Activated CD4-positive, alpha-beta T cell treated with anti-CD3 and anti-CD28 coated beads, Interleukin-2, amount 50 U/mL, for 4 hours (primary cell): ENCODE measurements at places on chromosomes 4 and X.

DNA sequence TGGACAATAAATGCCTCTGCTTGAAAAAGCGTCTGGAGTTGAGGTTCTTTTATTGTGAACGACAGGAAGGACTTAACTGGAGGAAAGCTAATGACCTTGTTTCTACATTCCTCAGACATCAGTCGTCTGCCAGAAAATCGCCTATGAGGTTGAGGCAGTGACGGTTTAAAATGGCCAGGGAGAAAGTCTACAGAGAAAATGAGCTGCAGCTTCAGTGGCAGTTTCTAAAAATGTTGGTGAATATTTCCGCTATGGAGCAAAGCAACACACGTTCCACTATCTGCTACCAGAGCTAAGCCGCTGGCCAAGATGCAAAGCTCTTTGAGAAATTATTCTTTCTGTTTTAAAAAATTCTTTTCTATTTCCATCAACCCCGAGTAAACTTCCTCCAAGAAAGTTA is 116.9 kb upstream of the GALNT7 start:
- DNase-seq = no peak

GRCh38 chr4:76866641-76867040 is 31.3 kb downstream of the SOWAHB start:
- no peak for DNase-seq

GRCh38 chrX:15410430-15410829 is 26.2 kb upstream of the VEGFD start:
- no peak for DNase-seq

DNA sequence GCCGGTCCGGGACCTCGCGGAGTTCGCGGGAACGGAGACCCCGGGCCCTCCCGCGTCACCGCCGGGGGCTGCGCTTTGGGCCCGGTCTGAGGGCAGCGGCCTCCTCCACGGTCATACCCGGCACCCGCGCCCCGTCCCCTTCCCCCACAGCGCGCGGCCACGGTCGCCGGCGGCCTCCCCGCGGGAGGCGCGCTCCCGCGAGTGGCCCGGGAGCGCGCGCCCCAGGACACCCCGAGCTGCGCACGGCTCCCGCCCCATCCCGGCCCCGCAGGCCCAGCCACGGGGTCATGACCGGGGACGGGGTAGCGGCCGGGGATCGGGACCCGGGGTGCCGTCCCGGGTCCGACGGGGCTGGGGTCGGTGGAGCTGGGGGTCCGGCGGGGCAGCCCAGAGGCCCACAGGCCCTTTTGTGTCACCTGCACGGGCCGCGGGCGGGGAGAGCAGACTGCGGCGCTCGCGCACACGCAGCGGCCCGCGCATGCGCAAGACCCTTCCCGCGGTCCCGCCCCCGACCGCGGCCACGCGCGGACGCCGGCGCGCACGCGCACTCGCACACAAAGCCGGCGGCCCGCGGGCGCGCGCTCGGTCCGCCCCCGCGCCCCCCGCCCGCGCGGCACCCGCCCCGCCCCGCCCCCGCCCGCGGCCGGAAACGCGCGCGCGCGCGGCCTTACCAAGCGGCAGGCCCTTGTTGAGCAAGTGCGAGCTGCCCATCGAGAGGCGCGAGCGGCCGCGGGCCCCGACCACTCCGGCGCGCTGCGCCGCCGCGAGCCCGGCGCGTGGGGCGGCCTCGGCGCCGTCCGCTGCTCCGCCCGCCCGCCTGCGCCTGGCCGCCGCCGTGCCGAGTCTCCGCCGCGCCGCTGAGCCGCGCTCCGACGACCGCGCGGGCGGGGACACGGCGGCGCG is at the start of gene CTBP1:
Gene CTBP1, minus strand, starts transcription at position 886 of the 903 bp plus-strand sequence. CDS start 7,799 bp downstream, outside the sequence.
- DNase-seq = peak; percentile 64

DNA sequence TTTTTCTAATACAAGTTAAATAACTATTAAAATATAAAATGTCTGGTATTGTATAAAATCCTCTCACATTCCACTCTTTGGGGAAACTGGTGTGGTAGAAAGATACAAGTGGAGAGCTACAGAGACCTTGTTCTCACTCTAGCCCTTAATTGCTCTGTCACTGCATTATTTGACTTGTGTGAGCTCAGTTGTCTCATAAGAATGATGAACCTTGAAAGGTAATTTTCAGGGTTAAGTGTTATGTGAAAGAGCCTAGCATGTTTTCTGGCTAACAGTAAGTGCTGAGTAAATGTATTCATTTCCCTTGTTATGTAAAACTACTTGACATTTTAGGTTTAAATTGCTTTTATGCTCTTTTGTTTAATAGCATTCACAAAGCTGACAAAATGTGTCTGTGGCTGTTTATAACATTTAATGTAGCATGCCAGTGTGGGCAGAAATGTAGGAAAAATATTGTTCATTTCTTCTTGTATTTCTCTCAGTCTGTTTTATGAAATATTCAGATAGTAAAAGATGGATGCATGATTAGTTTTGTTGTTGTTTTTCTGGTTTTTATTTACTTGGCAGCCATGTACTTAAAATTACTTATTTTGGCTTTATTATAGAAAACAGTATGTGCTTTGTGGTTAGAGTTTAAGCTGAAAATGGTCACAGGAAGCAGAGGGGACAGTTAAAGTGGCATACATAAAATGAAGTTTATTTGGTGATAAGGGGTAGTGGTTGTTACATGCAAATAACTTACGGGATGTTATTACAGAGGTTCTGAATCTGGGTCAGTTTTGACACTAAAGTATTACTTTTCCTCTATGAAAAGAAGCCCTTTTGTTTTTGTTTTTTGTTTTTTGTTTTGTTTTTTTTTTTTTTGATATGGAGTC is 29.2 kb downstream of the SLAIN2 start:
- DNase-seq = no peak

- no peak for DNase-seq
These were observed 134.7 kb downstream of the PALLD start for GRCh38 chr4:168631241-168632162.

DNA sequence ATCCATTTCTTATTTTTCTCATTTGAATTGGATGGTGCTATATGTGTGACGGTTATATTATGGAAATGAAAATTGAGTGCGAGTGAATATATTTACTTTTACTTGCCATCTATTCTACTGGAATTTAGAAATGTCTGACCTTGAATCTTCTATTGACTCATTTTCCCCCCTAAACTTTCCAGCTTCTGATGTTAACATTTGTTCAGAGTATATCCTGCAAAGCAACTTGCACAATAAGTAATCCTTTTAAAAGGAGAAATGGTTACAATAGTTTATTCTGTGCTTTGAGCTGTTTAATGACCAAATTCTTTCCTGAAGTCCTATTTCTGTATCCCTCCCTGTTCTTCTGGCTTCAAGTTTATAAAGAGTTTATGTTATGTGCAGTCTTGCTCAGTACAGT is 116.7 kb downstream of the ARHGAP10 start:
- no peak for DNase-seq

DNA sequence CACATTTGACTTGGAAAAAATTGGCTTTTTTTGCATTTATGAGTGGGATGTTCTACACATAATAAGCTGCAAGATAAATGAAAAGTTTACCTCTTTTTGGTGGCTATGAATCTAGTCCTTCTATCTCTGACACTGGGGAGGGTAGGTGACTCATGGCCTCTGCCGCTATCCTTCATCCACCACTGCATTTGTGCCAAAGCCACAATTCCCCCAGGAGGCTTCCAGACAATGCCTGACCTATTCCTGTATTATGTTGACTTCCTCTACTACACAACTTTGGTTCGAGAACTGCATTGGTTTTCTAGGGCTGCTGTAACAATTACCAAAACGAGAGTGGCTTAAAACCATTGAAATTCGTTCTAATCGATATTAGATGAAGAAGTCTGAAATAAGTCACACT is 245.6 kb downstream of the TRAM1L1 start:
- DNase-seq = no peak

DNA sequence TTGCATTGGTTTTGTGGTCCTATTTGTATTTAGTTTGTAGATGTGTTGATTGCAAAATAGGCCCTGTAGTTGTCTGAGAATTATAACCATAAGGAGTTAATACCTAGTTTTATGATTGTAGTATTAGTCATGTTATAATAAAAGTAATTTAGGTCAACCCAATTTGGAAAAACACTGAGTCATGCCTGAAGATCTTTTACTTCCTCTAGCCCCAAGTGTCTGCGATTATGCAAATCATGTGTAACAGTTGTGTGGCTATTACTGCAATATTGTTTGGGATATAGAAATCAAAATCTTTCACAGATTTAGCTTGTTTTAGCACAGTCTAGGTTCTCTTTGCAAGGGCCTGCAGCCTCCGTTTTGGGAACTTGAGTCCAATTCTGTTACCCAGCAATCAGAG is 12.6 kb downstream of the SRD5A3 start:
- no peak for DNase-seq

- DNase-seq = no peak
These were observed 206.1 kb downstream of the LHFPL1 start for GRCh38 chrX:112473654-112474053.

DNA sequence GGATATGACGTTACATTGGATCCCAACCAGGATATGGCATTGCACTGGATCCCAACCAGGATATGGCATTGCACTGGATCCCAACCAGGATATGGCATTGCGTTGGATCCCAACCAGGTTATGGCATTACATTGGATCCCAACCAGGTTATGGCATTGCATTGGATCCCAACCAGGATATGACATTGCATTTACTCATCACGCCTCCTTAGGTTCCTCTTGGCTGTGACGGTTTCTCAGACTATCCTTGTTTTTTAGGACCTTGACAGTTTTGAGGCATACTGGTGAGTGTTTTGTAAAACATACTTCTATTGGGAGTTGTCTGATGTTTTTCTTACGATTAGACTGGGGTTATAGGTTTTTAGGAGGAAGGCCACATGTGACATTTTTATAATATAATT is 5.4 kb upstream of the ACSL1 start:
- no peak for DNase-seq

GRCh38 chrX:133171962-133172708 is 46.0 kb downstream of the TFDP3 start:
- DNase-seq = no peak

GRCh38 chr4:38930204-38930603 is 62.6 kb downstream of the FAM114A1 start:
- no peak for DNase-seq

DNA sequence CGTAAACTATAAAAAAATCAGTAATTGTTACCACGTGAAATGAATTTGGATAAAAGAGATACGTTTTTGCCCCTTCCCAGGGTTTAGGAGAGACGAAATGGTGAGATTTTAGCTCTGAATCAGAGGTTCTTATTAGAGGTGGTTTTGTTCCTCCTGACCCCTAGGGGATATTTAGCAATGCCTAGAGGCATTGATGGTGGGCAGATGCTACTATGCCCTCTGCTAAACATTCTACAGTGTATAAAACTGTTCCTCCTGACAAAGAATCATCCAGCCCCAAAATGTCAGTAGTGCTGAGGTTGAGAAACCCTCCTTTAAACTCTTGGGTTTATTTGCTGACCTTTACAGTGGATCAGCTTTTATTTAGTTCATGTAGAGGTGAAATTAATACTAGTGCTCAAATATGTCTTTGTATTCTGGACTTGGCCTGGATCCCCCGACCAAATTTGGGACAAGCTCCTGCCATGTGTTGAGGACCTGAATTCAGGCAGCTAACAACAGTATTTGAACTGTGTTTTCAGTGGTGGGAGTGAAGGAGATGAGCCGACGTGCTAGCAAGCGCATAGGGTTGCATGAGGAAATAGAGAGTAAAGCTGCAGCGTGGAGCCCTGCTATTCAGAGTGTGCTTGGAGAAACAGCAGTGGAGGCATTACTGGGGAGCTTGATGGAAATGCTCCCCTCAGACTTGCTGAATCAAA is 126.1 kb downstream of the PTTG2 start:
- no peak for DNase-seq

DNA sequence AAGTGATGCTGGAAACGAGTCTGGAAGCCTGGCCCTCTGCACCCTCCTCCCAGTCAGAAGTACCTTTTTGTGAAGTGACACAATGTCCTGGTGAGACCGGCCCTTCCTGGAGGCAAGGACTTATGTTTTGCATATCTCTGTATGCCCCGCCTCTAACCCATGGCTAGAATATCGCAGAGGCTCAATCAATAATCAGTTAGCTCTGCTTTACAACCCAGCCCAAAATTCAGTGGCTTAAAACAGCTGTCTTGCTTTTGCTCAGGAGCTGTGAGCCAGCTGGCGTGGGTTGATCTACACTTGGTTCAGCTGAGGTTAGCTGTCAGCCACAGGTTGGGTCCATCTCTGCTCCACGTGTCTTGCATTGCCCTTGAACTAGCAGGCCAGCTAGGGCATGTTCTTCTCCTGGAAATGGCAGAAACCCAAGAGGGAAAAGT is 98.8 kb upstream of the METTL14 start:
- no peak for DNase-seq

DNA sequence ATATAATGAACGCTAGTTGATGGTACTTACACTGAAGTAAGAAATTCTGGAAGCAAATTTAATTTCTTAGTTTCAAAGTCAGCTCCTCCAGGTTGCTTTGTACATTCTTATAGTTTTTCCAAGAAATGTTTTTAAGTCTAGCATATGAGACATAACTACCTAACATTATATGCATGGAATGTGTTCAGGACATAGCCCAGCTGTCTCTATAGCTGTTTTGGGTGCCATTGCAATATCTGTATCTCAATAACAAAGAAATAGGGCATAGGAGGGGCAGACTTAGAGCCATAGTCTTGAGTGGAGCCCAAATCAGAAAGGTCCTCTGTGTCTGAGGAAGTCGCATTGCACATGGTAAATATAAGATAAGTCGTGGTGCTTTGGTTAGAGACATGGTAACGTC is 143.4 kb downstream of the CBR4 start:
- DNase-seq = no peak

DNA sequence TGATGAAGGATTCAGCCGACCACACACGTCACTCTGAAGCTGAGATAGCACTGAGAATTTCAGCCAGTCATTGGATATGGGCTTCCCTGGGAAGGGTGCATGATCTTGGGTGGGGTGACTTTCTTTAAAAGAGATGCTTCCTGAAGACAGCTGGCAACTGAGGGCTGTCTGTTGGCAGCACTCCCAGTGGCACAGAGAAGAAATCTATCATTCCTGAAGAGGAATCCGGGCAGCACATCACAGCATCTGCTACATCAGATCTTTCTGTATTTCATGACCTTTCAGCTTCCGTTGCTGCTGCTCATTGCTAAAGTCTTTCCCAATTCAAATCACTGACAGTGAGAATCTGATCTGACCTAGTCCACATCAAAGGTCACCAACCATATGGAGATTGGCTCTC is 193.8 kb upstream of the RBPJ start:
- DNase-seq = no peak

- no peak for DNase-seq
These were observed 209.2 kb upstream of the FAT4 start for GRCh38 chr4:125105561-125105960.

DNA sequence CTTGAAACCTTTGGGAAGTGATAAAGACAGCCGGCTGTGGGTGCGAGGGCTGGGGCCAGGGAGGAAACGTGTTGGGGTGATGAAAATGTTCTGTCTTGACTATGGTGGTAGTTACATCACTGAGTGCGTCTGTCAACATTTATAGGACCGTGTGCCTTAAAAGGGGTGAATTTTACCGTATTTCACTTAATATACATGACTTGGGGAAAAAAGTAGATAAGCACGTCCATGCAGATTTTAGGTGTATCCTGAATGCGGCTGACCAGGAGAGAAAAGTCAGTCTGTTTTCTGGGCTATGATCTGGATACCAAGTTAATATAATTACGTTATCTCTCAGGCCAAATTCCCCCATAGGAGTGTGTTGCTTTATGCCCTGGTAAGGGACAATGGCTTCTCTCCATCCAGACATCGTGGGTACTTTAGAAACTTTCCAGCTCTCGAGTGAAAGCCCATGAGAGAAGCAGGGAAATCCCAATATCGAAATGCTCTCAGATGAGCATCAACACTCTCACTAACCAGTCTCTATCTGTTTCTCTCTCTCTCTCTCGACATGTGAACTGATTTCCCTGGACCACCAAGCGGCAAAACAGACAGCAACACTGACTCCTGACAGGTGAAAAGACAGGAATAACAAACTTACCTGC is 71.5 kb downstream of the IRF2 start:
- DNase-seq = no peak
